Stimulated activated CD8-positive, alpha-beta memory T cell treated with anti-CD3 and anti-CD28 coated beads, Interleukin-2, amount 100 ng/mL, for 48 hours (primary cell): ENCODE measurements at places on chromosomes 13 and 19.
A peak's percentile ranks its signal among the peaks of the same experiment; 100 is the strongest.

- no peak for DNase-seq
Observed at GRCh38 chr19:5951338-5951861, 26.5 kb downstream of the RANBP3 start.

GRCh38 chr13:33879118-33879517 is 61.2 kb downstream of the RFC3 start:
- no peak for DNase-seq

GRCh38 chr13:72656357-72656756 is 71.1 kb downstream of the MZT1 start:
- DNase-seq: no peak

DNA sequence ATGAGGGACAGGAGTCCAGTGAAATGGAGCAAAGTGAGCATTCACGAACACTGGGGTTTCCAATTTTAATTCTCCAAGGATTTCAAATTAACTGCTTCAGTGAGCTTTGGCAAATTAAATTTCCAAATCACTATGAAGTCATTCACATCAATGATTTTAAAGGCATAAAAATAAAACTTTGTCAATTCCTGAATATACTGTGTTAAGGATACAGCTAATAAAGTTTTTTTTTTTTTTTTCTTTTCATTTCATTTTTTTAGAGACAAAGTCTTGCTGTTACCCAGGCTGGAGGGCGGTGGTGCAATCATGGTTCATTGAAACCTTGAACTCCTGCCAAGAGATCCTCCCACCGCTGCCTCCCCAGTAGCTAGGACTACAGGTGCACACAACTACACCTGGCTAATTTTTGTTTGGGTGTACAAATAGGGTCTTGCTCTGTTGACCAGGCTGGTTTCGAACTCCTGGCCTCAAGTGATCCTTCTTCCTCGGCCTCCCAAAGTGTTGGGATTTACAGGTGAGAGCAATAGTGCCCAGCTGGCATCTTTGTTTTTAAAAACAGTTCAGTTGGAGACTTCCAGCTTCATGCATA is 21.9 kb downstream of the RBM26 start:
- no peak for DNase-seq

- no peak for DNase-seq
Observed at GRCh38 chr13:98035373-98035772, 81.9 kb downstream of the IPO5 start.

- DNase-seq: no peak
Observed at GRCh38 chr19:33304371-33304759, 2.0 kb upstream of the CEBPA start.

DNA sequence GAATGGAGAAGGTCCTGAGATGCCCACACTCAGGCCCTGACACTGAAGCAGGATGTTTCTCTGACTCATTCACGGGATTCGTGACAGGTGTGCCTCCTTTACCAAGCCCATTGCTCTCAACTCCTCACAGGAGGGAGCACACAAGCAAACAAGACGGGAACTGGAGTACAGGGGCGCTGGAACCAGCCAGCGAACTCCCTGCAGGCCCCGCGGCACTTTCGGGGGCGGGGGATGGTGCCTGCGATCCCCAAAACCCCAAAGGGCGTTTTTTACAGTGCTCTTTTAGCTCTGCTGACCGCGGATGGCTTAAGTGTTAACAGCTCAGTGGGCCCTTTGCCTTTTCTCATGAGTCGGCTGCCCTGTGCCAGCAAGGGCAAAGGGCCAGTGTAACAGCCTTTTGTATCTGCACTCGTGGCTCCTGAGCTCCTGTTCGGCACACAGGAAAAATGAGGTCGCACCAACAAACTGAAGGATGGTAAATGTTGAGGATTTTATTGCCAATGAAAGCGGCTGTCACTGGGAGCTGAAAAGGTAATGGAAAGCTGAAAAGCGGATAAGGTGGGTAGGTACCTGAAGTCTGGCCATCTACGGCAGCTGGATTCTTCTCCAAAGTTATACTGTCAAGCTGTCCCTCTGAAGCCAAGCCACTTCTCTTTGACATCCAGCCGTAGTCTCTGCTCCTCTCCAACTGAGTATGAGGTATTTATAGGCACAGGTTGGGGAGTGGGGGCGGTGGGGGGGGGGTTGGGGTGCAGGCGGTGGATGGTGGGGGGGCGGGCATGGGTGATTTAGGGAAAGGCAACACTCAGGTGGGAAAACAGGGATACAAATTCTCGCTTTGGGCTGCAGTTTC is 65.0 kb upstream of the TRPC4 start:
- DNase-seq: no peak

GRCh38 chr13:35833608-35834275 is 297.4 kb downstream of the DCLK1 start:
- DNase-seq: no peak

GRCh38 chr13:95222733-95223018 is 78.6 kb downstream of the ABCC4 start:
- DNase-seq: no peak

GRCh38 chr13:107392205-107392604 is 823.1 kb downstream of the LIG4 start:
- no peak for DNase-seq

GRCh38 chr13:44040070-44040817 is 160.5 kb downstream of the LACC1 start:
- DNase-seq: no peak

DNA sequence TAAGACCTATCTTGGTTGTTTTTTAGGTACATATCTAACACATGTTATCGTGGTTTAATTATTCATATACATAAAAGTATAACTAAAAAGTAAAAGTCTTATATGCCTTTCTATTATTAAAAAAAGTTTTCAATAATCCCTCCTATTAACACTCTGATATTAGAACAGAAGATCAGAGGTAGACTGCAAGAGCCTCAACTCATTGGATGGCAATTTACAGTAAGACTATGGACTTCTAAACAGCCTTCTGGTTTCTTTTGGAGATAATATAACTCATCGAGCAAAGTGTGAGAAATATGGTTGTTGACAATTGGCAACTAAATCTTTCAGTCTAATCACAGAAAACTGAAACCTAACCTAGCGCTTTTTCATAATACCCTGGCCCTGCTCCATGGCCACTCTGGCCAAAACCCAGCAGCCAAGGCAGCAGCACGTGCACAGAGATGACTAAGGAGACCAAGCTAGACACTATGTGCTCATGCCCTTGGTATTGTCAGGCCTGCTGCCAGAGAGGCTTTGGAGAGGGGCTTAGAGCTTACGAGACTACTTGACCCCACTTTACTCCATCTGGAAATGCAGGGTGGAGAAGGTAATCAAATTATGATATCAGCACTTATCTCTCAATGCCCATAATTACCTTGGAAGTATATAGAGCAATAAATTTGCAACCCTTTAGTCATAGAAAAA is 40.6 kb upstream of the EEF1AKMT1 start:
- no peak for DNase-seq

DNA sequence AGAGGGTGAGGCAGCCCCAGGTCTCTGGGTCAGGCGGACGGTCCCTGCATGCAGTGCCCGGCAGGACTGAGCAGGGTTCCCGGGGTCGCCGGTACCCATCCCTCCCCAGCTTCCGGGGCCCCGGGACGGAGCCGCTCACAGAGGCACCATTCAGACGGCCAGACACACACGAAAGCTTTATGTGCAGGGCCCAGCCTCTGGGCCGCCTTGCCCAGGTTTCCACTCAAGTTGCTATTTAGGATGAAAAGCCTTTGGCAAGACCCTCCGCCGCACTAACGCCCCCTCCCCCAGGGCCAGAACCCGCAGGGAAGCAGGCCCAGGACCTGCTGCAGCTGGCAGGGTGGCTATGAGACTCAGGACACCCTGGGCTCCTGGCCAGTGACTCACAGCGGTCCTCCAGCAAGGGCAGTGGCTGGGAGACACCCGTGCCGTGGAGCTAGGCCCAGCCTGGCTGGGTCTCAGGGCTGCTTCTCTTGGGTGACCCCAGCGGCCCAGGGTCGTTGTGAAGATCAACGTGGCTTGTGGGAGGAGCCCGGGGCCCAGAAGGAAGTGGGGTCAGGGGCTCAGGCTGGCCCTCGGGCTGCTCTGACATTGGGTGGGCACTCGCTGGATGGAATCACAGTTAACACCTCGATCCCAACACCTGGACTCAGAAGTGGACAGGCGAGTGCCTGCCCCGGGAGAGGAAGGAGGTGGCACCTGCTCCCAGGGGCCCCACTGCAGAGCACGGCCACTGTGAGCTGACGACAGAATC is 4.8 kb downstream of the C19orf25 start:
- no peak for DNase-seq

DNA sequence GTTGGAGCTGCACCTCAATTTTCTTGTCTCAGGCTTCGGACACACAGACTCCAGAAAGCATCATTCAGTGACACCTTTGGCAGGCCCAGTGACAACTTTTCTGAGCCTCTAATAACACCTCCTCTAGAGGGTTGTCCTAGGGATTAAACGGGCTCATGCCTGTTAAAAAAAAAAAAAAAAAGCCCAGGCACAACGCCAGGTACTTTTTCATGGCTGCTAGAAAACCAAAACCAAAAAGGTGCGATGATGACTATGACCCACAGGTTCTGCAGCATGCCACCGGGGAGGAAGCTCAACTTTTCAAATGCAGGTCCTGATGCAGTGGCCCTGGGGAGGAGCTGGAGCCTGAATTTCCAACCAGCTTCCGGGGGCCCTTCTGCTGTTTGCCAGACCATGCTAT is 184.2 kb downstream of the ABCC4 start:
- no peak for DNase-seq

DNA sequence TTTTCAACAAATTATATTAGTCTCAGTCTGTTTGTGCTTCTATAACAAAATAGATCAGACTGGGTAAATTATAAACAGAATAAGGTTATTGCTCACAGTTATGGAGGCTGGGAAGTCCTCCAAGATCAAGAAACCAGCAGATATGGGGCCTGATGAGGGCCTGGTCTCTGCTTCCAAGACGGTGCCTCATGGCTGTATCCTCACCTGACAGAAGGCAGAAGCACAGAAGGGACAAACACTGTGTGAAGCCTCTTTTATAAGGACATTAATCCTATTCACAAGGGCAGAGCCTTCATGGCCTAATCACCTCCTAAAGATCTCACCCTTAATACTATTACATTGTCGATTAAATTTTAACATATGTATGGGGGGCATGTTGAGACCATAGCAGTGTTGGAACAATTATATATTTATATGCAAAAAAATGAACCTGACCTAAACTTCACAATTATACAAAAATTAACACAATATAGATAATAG is 12.7 kb downstream of the F10 start:
- no peak for DNase-seq

GRCh38 chr13:19264711-19265110 is 83.1 kb upstream of the TUBA3C start:
- DNase-seq: no peak

GRCh38 chr19:21758296-21758695 is 9.1 kb downstream of the ZNF100 start:
- no peak for DNase-seq

GRCh38 chr19:51607077-51607476 is 23.1 kb downstream of the SIGLEC5 start:
- peak; percentile 38 for DNase-seq

DNA sequence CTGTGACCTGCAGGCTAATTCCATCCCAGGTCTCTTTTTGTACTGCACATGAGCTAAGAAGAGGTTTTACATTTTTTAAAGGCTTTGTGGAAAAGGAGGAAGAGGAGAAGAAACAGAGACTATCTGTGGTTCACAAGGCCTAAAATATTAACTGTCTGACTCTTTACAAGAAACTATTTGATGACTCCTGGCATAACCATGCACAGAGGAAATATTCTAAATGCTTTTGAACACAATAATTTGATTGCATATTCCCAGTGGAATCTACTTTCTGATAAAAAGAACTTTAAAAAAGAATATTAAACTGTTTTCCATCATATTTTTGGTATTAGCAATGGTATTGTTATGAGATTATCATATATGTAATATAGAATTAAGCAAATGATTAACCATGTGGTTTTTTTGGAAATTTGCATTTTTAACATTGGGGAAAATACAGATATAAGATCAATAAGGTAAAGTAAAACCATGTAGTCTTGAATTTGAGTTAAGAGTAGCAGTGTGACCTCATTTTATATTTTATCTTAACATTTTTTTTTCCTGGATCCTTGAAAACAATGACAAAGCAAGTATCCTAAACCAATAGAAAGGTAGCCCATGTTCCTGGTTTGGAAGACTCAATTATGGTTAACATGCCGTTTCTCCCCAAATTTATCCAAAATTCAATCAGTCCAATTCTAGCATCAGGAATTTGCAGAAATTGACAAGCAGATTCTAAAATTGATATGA is 251.0 kb downstream of the UQCRFS1 start:
- DNase-seq: no peak

DNA sequence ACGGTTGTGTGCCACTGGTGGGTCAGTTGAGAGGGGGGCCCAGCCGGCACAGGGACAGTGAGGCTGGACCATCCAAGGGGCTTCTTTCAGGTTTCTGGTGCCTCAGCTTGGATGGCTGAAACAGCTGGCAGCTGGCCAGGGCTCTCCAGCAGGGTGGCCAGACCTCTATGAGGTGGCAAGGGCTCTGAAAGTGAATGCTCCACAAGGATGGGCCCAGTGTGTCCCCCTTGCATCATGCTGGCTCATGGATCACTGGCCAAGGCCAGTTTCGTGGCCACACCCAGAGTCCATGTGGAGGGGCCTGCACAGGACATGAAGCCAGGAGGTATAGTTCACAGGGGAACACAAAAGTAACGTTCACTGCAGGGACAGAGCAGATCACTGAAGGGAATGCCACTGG is 49.6 kb downstream of the CDADC1 start:
- DNase-seq: no peak

- DNase-seq: peak; percentile 31
Observed at GRCh38 chr19:7506385-7507328, 9.2 kb upstream of the ZNF358 start.

DNA sequence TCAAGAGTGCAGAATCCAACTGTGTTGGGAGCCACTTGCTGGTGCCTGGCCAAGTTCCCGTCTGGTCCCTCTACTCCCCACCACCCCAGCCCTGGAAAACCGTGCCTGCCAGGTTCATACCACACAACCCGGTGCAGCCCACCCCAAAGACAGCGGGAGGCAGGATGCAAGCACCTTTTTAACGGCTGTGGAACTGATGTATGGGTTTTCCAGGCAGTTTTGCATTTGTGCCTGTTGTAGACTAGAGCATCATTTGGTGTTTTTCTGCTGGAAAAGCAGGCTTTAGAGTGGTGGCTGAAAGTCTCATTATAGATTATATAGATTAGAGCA is 13.5 kb downstream of the TFDP1 start:
- no peak for DNase-seq

- DNase-seq: no peak
Observed at GRCh38 chr13:45046445-45046844, 57.1 kb downstream of the GPALPP1 start.

DNA sequence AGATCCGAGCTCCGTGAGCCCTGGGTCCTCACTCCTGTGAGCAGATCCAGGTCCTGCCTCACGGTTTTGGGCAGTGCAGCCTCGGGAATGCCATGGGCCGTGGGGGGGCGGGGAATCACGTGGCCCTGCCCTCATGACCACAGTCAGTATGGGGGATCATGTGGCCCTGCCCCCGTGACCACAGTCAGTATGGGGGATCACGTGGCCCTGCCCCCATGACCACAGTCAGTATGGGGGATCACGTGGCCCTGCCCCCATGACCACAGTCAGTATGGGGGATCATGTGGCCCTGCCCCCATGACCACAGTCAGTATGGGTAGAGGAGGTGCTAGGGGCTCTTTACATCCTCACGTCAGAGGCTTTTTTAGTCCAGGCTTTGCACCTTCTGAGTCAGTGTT is 64.3 kb upstream of the F7 start:
- DNase-seq: no peak
